Stimulated activated CD8-positive, alpha-beta memory T cell treated with anti-CD3 and anti-CD28 coated beads, Interleukin-2, amount 100 ng/mL, for 1 hour (primary cell): ENCODE measurements at places on chromosomes 6 and 20.

DNA sequence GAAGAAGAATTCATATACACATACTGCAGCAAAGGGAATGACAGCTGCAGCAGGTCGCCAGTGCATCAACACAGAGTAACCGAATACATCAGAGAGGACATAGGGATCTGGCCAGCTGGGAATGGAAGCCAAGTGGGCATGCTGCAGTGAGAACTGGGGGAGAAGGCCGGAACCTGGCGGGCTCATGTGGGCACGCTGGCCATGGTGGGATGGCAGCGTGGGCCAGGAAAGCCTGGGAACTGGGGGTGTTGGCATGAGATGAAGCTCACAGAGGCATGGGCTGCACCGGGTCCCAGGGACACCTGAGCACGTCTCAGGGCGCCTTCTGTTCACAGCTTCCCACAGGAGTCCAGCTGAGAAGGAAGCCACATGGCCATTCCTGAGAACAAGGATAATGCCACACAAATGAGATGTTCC, 139.5 kb upstream of the AGPAT4 start:
- DNase-seq = no peak

DNA sequence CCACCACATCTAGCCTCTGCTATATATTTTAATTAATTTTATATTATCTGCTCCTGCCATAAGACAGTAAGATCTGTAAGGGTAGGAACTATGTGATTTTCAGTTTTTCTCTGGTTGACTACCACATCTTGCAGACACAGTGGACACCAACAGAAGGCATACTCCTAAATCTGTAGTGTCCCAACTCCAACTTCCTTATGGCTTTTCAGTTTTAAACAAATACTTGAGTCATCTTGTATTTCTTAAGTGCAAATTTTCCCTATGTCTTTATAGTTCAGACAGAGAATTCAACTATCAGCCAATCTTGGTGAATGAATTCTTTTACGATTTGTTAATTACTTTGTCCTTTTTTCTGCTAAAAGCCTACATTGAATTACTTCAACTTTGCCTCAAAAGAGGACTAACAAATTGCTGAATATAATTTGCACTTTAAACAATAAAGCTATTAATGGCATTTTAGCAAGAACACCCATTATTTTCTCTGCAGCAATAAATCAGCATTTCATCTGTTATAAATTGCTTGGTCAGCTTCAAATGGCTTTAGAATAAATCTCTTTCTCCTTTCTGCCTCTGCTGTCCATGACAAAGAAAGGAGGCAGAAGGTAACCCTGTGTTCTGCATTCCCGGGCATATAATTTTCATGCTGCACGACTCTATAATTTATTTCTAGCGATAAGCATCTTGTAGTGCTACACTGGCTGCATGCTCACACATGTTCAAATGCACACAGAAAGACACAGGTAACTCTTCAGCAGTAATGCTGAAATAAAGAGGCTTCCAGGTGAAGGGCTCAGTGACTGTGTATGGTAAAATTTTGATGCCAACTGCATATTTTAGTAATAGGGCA, 144.8 kb downstream of the BACH2 start:
- no peak for DNase-seq

DNA sequence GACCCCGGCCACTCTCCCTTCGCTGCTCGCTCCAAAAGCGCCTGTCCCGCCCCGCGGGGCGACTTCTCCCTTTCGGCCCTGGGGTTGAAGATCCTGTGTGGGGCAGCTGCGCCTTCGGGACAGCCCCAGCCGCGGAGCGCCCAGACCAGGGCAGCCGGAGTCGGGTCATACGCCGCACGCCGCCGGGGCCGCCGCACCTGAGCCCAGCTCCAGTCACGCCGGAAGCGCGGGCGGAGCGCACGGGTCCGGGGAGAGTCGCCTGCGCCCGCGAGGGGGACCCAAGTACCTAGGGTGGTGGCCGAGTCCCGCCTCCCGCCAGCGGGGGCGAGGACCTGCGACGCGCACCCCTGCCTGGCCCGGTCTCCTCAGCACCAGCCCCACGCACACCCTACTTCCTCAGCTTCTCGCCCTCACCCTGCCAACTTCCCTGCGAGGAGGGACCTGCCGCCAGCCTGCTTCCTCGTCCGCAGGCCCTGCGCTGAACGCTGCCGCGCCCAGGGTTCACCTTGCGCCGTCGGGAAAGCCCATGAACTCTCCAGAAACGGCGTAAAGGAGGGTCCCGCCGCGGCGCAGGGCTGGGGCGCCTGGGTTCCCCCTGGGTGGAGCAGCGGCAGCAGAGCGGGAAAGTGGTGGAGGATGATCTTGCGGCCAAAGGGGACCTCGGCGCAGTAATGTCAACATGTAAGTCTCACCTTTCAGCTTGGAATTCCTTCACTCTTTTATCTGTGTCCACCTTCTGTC, at the start of gene ADGRG6:
Gene ADGRG6, plus strand, starts transcription at position 357 of the 741 bp plus-strand sequence. Its CDS starts 323 bp downstream, at position 680.
- DNase-seq = peak; percentile 4

GRCh38 chr6:35178932-35179832, 34.6 kb upstream of the SCUBE3 start:
- DNase-seq = no peak

GRCh38 chr20:62436692-62437091, 9.4 kb upstream of the RBBP8NL start:
- DNase-seq = no peak

- no peak for DNase-seq
Observed at GRCh38 chr6:122422614-122423267, 23.3 kb downstream of the HSF2 start.

GRCh38 chr6:43926634-43927531, 156.9 kb downstream of the VEGFA start:
- DNase-seq = no peak

- no peak for DNase-seq
Observed at GRCh38 chr6:137737836-137738596, 129.0 kb upstream of the TNFAIP3 start.

DNA sequence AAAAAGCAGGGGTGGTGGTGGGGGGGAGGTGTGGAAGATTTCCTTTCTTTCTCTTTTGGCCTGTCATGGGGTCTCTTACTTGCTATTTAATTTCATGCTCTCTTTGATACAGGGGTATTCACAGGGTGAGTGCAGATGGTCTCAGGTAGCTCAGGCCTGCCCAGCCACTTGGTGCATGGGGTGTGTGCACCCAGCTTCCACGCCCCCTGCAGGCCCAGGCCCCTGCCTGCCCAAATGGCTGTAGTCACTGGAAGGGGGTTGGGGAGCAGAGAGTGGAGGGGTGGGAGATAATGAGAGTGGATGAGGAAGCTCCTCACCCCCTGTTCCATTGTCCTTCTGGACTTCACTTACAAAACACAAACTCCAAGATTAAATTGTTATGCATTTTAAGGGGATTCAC, 133.6 kb upstream of the SGK1 start:
- no peak for DNase-seq

DNA sequence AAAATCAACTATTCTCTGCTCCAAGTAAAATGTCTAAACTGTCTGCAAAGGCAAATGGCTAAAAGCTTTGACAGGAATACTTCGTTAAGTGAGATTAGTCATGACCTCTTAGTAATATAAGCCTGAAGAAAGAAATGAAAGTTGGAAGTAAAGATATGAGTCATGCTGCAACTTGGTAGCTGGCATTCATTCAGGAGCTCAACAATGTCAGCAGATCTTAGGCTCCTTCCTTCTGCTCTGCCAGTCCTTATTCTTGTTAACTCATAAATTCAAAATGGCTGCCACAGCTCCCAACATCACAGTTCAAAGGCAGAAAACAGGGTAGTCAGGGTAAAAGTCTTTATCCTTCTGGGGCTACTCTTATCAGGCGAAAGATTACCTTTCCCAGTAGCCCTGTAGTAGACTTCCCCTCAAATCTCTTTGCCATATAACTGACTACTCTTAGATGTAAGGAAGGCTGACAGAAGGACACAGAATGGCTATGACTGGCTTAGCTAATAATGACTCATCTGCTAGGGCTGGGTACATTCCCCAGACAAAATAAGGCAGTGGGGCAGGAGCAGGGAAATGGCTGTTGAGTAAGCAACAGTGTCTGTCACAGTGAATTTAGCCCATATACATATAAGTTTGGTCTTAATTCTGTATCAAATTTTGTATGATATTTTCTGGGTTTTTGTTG, 24.4 kb upstream of the C6orf62 start:
- DNase-seq = no peak

DNA sequence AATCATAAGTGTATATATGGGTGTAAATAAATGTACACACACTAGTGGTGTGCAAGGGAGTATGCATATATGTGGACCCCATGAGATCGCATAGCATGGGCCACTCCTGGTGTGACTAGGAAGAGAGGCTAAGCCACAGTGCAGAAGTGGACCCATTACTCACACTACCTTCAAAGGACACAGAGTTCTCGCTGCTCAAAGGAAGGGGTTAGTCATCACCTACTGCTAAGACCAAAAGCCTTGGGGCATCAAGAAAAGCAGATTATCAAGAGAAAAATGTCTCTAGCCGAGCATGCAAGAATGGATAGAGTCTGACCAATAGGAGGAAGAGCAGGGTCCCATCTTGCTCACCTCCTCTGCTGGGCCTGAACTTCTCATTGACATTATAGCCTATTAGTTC, 195.5 kb downstream of the MAFB start:
- no peak for DNase-seq

DNA sequence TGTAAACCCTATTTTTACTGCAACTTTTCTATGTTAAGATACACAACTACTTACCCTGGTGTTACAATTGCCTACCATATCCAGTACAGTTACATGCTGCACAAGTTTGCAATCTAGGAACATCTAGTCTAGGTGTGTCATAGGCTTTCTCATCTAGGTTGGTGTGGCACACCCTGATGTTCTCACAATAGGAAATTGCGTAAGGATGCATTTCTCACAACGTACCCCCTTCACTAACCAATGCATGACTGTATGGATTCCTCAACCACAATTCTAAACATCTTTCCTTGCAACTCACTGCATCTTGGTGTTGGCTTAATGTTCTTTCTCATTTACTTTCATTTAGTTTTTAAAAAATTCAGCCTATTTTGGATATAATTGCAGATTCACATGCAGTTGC, 31.6 kb downstream of the GJA10 start:
- no peak for DNase-seq

GRCh38 chr6:13454286-13455221, 32.8 kb downstream of the GFOD1 start:
- DNase-seq = peak; percentile 54

DNA sequence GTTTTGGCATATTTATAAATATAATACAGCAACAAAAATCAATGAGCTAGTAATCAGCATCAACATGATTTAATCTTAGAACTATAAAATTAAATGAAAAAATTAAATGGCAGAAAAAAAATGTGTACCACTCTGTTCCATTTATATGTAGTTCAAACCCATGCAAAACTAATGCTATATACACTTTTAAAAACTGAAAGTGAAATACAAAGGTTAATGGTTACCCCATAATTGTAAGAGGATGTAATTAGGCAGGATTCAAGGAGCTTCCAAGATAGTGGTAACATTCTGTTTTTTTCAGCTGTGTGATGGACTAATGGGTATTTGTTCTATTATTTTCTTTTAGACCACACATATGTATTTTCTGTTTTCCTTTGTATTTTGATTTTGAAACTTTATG, 492.1 kb downstream of the UTRN start:
- no peak for DNase-seq
